ENCODE measurements at places on chromosomes 7 and 10. TPM values are rescaled to one million over a fixed set of nuclear protein-coding genes. Genes with fewer than 3 reads are reported as not detected.
A peak's percentile ranks its signal among the peaks of the same experiment; 100 is the strongest.

GRCh38 chr10:11757454-11757820 is 15.3 kb downstream of the ECHDC3 start:
- no peak for DNase-seq

GRCh38 chr10:29386342-29386999 is 97.6 kb downstream of the LYZL1 start:
- peak; percentile 26 for DNase-seq

- no peak for DNase-seq
Observed at GRCh38 chr10:102678068-102678400, 33.8 kb downstream of the TRIM8 start.

GRCh38 chr7:79692015-79692414 is 238.5 kb upstream of the MAGI2 start:
- DNase-seq: no peak

DNA sequence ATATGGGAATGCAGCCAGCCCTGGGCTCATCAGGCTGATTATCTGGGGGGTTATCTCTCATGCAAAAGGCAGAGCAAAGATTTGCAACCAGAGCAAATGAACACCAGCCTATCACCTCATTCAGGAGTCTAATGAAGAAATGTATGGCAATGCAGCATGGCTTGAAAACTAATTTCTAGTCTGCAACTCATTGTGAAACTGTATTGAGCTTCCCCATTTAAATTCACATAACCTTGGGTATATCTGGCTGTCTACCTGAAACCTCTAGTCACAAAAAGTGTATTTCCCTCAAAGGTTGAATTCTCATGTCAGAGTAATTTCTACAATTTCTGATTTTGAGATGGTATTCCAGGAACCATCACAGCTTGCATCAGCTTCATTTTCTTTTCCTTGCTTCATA is 240.0 kb downstream of the SDHAF3 start:
- no peak for DNase-seq

DNA sequence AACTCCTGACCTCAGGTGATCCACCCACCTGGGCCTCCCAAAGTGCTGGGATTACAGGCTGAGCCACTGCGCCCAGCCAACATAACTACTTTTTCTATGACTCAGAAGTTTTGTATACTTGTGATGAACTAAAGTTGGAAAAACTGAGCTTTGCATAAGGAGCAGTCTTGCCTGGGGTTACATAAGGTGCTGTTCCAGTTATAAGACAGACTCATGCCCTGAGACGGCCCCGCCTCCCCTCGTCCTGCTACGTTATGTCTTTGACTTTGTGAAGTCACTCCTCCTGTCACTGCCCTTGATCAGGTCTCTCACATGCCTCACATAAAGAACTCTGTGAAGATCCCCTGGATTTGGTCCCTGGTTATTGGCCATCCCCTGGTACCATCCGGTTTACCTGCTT is 40.4 kb upstream of the OPN4 start:
- no peak for DNase-seq

- no peak for DNase-seq
Observed at GRCh38 chr10:45429790-45430189, 55.8 kb downstream of the ALOX5 start.

GRCh38 chr10:61623161-61623560 is 39.6 kb upstream of the CABCOCO1 start:
- DNase-seq: no peak

- peak; percentile 86 for DNase-seq
Observed at GRCh38 chr10:124744102-124745050, at the start of gene FAM53B. Gene FAM53B (minus strand): TSS chr10:124744378. CDS start chr10:124706713, 37,665 bp downstream.

DNA sequence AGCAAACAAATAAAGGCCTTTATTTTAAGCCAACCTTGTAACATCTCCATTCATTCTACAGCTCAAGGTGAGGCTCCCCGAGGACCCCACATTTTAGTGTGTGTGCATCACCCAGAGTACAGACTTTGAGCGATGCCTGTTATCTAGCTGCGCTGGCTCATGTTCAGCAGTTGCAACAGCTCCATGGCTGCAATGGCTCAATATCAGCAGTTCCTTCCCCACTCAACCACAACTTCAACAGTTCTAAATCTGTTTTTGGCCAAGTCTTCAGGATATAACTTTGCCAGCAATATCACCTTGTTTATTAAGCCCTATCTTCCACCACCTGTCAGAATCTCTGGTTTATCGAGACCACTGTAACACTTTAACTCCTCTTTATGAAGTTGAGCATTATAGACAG is 95.8 kb downstream of the WNT2 start:
- no peak for DNase-seq

DNA sequence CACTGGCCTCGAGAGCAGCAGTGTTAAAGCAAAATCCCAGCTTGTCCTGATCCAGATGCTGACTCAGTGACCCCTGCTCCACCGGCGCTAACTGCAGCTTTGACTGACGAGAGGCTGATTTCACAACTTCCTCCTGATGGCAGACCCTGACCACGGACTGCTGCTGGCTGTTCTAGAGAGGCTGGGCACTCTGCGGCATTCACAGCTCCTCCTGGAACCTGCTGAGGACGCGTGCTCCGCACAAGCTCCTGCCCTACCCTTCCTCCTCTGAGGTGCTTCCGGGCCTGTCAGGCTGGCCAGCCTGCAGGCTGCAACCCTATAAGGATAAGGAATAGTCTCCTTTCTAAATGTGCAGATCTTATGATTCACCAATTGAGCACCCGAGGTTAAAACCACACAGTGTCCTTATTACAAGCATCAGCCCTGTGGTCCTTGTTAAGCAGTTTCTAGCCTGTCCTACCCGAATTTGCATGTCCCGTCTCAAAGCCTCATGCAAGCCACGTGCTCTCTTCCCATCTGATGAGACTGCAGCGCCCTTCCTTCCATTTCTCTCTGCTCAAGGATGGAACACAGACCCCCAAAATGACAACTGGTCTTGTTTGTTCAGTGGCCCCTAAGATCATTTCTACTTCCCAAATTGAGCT is 35.5 kb upstream of the NCAPG2 start:
- no peak for DNase-seq

DNA sequence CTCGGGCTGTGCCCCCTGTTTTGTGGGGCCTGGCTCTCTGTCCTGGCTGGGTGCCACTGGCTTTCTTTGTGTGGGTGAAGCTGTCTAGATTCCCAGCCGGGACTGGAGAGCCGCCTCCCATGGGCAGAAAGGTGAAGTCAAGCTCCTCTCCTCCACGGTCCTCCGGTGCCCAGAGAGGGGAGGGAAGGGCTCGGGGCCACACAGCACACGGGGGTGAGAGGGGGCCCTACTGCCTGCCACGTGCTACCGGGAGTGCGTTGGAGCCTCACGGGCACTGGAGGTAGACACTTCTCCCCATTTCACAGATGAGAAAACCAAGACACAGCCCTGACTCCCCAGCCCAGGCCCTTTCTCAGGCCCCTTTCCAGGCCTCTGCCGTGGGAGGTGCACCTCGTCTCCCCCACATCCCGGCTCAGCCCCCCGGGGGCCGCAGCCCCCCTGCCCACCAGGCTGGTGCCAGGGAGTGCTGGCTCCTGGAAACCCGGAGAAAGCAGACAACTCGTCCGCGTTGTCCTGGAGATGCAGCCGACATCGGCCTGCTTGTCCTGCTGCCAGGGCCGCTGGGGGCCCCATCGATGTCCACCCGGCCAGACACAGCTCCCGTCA is 55.8 kb downstream of the UNCX start:
- no peak for DNase-seq

GRCh38 chr10:99235658-99236626 is at the start of gene HPSE2:
Gene HPSE2 (minus strand): TSS chr10:99235852.
- DNase-seq: no peak

GRCh38 chr10:106799776-106800175 is 364.7 kb downstream of the SORCS1 start:
- DNase-seq: no peak

DNA sequence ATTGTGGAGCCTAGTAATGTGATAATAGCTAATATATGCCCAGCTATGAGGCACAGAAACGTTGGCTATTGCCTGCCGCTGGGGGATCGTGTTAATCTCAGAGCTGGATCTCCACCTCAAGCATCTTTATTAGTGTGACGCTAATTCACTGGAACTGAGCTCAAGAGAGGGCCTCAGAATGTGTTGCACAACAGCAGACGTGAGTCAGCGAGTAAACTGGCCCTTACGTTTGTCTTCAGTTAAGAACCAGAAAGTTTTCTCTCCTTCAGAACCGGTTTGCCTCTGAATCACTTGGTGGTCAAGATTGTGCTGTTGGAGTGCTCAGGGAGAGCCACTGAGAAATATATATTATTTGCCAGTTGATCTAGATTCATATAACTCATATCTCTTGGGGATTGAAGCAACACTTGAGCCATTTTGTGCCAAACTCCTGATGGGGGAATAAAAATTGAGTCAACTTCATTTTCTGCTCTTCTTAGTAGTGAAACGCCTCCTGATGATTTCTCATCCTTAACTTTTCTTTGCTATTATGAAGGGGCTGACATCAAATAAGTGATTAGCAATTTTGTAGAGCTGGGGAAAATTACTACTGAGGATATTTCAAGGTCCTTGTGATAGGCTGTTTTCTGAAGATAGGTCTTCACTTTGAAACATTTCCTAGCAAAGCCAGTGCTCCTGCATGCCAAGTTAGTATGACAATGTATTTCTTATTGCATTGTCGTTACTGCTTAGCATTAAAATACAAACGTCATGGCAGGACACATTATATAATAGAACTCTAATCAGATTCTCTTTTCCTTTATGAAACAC is 22.3 kb downstream of the BZW2 start:
- DNase-seq: no peak

DNA sequence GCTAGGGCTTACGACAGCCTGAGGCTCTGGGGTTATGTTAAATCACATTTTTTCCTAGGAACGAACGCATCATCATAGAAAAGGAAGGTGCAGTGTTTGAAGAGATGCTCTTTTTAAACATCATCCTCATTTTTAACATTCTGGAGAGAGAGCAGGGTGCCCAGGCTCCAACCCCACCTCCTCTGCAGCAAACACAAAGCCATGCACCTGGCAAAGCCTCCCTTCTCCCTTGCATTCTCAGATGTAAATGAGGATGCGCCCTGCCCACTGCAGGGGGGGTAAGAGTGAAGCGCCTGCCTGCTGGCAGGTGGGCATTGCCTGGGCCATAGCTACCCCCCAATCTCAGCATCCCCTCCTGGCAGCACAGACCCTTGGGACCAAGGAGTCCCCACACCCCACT is 92.4 kb downstream of the PTPRN2 start:
- no peak for DNase-seq

DNA sequence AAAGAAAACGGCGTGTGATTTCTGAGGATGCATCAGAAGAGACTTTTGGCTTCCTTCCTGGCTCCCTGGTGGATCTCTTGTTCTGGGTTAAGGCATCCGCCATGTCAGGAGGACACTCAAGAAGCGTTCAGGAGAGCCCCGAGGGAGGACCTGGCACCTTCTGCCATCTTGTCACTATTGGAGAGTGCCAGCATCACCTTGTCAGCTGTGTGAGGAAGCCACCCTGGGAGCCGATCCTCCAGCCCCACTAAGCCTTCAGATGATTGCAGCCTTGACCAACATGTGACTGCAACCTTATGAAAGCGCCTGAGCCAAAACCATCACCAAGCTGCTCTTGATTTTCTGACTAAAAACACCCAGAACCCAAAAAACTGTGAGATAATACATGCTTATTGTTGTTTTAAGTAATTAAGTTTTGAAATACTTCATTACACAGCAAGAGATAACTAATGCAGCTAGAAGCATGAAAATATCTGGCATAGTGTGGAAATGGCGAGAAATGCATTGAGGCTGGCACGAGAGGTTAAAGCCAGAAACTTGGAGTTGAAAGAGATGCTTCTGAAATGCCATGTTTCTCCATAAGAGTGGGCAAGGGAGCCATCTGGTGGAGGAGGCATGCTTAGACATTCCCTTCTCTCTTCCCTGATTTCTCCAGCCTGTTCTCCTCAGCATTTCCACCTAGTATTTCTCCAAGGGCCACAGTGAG is 5.4 kb upstream of the ZFYVE27 start:
- peak; percentile 68 for DNase-seq

GRCh38 chr10:49751636-49752510 is 10.2 kb downstream of the OGDHL start:
- no peak for DNase-seq

DNA sequence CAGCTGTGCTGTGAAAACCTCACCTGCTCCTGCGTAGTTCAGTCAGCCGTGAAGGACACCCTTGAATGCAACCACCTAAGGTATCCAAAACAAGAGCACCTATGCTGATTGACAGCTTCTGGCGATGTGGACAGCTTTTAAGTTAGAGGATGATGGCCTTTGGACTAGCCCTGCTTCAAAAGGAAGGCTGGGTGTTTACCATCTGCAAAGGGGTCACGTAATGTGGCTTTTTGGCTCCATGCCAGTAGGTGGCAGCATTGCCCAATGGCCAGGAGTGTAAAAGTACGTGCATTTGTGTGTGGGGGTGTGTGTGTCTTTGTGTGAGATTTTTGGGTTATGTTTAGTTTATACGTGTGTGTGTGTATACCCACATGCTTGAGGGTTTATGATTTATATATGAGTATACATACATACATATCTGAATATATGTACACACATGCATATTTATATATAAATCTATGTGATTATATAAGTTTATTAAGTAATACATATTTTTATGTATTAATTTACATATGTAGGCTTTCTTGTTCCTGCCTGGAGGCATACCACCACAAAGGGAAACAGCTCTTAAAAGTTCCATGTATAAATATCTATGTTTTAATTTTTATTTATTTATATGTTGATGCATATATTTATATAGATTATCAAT is 236.3 kb upstream of the ANKRD30A start:
- no peak for DNase-seq

DNA sequence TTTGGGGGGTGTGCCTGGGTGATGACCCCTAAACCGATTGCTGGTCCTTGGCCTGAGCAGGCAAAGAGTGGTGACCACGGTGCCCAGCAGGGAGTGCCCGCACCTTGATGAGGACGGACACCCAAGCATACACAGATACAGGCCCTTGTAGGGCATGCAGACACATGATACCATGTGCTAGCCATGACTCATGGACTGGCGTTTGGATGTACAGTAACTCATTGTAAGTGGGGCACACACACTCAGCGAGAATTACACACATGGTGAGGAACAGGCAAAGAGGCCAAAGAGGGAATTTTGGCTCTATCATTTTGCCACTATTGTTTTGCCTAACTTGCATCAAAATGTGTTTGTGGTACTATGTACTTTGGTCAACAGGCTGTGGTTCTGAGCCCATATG is 24.1 kb downstream of the KAZALD1 start:
- DNase-seq: no peak

- no peak for DNase-seq
Observed at GRCh38 chr7:1176891-1177373, 16.9 kb upstream of the ZFAND2A start.

- DNase-seq: no peak
Observed at GRCh38 chr10:15363031-15363430, 8.1 kb downstream of the FAM171A1 start.

UNCX gene
- total RNA-seq: not detected

POT1 gene
- 48.5 TPM for total RNA-seq

VPS41 gene
- total RNA-seq: 103 TPM

CPA1 gene
- not detected for total RNA-seq

C10orf105 gene
- not detected for total RNA-seq

TWIST1 gene
- total RNA-seq: 2.4 TPM

ATOH7 gene
- 0.41 TPM for total RNA-seq

KLF14 gene
- total RNA-seq: not detected

FGFR2 gene
- 34.2 TPM for total RNA-seq

VAX1 gene
- 1.2 TPM for total RNA-seq

KCNMA1 gene
- 27.3 TPM for total RNA-seq

NODAL gene
- total RNA-seq: 2.0 TPM

PTF1A gene
- 0.41 TPM for total RNA-seq

FAM149B1 gene
- total RNA-seq: 31.4 TPM

SYT15 gene
- 0.82 TPM for total RNA-seq

HOXA3 gene
- total RNA-seq: not detected

PNLIP gene
- not detected for total RNA-seq

DNAH11 gene
- 0.82 TPM for total RNA-seq

CRHR2 gene
- 0.41 TPM for total RNA-seq

CLIP2 gene
- total RNA-seq: 113 TPM
